Foreskin keratinocyte (primary cell): ENCODE measurements at places on chromosomes 11 and 22. TPM values are rescaled to one million over a fixed set of nuclear protein-coding genes. Genes with fewer than 3 reads are reported as not detected.

DMC1 gene
- total RNA-seq = 2.3 and 4.0 TPM in 2 replicates

DNA sequence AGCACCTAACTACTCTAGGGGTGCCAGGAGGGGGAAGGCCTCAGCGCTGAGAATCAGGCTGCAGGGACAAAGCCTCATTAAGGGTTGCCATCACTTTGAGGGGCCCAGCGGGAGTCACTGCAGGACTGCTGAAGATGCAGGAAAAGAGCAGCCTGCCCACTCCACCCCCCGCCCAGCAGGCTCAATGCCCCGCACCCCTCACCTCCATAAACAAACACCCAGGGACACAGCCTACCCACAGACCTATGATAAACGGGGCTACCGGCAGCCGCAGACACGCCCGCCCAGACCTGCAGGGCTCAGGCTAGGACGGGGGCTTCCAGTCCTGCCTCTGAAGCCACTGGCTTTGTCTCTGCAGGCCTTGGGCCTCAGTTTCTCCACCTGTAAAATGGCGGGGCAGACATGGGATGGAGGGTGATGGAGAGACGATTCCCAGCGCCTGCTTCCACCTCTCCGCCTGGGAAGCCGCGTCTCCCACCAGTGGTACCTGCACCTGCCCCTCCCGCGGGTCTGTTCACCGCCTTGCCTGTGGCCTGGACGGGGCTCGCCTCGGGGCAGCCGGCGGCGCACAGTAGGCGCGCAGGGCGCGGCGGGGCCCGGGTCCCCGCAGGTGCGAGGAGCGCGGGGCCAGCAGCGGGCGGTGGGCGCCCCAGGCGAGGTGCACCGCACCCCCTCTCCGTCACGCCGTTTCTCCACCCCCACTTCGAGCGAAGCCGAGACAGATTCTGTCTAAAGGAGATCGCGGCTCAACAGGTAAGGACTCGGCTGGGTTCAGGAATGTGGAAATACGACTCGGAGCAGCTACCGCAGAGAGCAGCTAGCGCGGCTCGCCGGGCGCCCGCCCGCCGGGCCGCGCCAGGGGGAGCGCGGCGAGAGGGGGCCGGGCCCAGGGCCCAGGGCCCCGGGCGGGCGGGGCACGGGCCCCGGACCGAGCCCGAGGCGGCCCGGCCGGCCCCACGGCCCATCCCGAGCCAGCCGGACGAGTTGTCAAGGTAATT, 1.5 kb downstream of the WNT7B start:
- no peak for DNase-seq

CD3D gene
- not detected in 2 replicates for total RNA-seq

GRCh38 chr11:39365809-39366436, 2093.5 kb downstream of the LRRC4C start:
- DNase-seq = peak; percentile 65

COA4 gene
- total RNA-seq = 75.8 and 77.2 TPM in 2 replicates

- DNase-seq = no peak
These were observed 88.0 kb downstream of the ZNF280B start for GRCh38 chr22:22420580-22420979.

GP1BB gene
- total RNA-seq = 0.21 and 0.54 TPM in 2 replicates

DNA sequence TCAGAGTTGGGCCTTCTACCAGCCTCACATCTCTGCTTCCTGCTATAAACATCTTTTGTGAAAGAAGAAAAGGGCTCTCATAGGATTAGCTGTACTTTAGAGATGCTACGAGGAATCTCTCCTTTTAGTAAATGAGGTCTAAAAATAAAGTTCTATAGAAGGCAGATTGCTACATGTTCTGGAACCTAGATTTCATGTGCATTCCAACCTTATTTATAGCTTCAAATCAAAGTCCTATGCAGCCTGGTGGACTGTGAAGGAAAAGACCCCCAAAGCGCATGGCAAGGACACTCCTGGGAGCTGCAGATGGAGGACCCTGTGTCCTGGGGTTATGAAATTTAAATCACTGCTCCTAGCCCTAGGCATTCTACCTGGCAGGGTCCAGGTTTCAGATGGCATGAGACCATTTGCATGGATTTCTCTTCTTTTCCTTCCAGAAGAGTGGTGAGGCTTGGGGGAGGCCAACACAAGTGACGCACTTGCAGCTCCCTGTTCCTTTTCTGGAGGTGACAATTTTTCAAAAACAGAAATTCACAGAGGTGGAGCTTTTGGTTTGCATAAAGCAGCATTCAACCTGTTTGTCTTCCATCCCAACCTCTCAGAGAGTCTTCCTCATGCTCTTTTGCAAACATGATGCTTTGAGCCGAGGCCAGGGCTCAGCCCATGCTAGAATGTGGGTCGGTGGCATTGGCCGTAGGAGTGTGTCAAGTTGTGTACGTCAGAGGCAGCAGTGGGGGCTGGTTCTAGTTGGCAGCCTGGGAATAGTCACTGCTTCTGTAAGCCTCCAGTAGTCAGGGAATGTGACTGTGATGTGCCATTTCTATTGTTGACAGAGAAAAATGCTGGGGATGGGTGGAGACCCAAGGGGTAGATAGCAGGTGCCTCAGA, 6.3 kb downstream of the CRY2 start:
- DNase-seq = no peak

PGM2L1 gene
- 2.6 and 4.1 TPM in 2 replicates for total RNA-seq

DNA sequence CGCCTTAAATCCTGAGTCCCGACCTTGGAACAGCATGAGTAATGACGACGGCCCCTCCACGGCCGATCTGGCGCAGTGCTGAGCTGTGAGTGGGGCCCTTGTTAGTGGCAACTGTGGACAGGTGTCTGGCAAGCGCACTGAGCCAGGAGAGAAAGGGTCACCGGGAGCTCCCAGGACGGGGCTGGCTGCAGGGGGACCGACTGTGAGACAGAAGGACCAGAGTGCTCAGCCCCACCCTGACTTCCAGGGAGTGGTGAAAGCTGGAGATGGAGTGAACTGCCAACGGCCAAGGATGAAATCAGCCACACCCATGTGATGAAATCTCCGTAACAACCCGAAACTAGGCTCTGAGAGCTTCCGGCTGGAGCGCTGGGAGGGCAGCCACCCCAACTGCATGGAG, 228.6 kb downstream of the BRD1 start:
- DNase-seq = no peak

MYBPC3 gene
- total RNA-seq = not detected in 2 replicates
